ENCODE measurements at places on chromosomes 16 and 17. TPM values are rescaled to one million over a fixed set of nuclear protein-coding genes. Genes with fewer than 3 reads are reported as not detected.

KCNJ16 gene
- not detected for total RNA-seq

HOXB1 gene
- total RNA-seq = not detected

PRDM7 gene
- total RNA-seq = not detected

FAM171A2 gene
- total RNA-seq = 7.2 TPM

SCRN2 gene
- 26.6 TPM for total RNA-seq

TERF2IP gene
- 36.7 TPM for total RNA-seq

CPHXL2 gene
- not detected for total RNA-seq

KRT27 gene
- not detected for total RNA-seq

PTX4 gene
- total RNA-seq = 1.9 TPM

RAMP2 gene
- total RNA-seq = 5.3 TPM

TMEM88 gene
- total RNA-seq = 67.0 TPM

SLC22A31 gene
- total RNA-seq = 1.1 TPM

ITGAD gene
- total RNA-seq = not detected

CTRB1 gene
- not detected for total RNA-seq

SALL1 gene
- 1.9 TPM for total RNA-seq

TMC8 gene
- total RNA-seq = under 0.01 TPM

CD300LF gene
- not detected for total RNA-seq

IL34 gene
- total RNA-seq = 0.23 TPM

SOX8 gene
- 1.1 TPM for total RNA-seq

LASP1 gene
- 255 TPM for total RNA-seq

ABCC6 gene
- total RNA-seq = 0.09 TPM

G6PC1 gene
- not detected for total RNA-seq

KCNH4 gene
- total RNA-seq = not detected

SDK2 gene
- 0.93 TPM for total RNA-seq
